ENCODE measurements at places on chromosomes 6 and 20.

- no peak for DNase-seq
These were observed 161.2 kb downstream of the KCNQ5 start for GRCh38 chr6:72783035-72783434.

DNA sequence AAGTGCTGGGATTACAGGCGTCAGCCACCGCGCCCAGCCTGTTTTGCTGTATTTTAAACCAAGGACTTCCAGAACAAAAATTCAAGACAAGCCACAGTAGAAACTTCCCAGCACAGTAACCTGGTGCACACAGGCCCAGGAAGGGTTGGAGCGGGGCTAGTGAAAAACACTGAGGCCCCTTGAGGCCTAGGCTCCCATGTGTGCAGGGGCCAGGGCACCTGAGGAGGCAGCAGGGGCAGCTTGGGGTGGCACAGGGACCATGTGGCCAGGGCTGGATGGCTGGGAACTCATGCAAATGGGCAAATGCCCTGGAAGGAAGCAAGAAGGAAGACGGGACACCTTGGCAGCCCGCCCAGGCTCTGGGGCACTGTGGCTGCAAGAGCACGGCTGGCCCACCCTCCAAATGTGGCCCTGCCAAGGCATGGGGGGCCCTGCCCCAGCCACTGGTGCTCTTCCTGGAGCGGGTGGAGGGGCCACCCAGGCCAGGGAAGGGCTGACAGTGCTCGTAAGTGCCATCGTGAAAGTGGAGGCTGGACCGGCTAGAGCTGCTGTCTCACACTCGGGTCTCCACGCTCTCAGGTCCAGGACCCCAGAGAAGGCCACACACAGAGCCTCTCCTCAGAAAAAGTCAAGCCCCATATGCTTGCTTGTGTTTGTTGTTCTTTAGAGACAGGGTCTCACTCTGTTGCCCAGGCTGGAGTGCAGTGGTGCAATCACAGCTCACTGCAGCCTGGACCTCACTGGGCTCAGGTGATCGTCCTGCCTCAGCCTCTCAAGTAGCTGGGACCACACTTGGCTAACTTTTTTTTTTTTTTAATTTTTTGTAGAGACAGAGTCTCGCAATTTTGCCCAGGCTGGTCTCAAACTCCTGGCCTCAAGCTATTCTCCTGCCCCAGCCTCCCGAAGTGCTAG is 10.3 kb downstream of the SLC2A4RG start:
- DNase-seq: no peak

GRCh38 chr6:4287811-4288244 is 152.5 kb upstream of the ECI2 start:
- DNase-seq: no peak

GRCh38 chr6:111230351-111231089 is 143.2 kb downstream of the SLC16A10 start:
- DNase-seq: no peak

DNA sequence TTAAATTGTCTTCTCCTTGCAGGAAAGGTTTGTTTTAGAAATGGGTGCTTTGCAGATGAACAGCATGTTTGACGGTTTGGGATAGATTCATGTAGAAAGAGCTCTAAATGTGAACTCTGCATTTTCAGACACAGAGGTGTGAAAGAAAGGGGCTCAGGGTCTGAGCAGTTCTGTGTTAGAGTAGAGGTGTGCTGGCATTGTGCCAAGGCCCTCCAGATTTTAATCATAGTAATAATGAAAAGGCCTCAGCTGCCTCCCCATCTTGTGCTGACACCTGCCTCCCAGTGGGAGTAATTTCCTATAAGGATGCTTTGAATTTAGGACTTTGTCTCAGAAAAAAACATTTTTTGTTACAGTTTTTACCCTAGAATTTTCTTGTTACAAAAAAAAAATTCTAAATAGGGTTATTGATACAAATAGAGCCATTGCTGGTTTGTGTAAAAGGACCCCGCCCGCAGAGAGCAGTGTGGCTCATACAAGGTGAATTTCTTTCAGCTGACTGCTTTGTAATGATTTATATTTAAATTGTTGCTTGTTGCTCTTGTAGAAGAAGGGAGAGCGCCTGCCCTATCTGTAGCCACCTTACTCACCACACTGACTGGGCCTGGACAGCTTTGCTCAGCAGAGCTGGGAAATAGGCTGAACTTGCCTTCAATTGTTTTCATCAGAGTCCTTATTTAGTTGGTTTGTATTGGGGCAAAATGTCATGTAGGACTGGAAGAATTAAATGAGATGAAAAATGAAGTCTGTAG is 294.5 kb downstream of the ZFAND3 start:
- DNase-seq: no peak

DNA sequence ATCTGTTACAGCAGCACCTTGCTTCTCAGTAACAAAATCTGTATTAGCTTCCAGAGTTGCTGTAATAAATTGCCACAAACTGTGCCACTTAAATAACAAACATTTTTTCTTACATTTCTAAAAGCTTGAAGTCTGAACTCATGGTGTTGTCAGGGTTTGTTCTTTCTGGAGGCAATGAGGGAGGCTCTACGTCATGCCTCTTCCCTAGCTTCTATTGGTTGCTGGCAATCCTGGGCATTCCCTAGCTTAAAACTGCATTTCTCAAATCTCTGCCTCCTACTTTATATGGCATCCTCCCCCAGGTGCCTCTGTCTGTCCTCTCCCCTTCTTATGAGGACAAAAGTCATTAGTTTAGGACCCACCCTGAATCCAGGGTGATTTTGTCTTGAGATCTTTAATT is 41.6 kb upstream of the TMEM244 start:
- no peak for DNase-seq

DNA sequence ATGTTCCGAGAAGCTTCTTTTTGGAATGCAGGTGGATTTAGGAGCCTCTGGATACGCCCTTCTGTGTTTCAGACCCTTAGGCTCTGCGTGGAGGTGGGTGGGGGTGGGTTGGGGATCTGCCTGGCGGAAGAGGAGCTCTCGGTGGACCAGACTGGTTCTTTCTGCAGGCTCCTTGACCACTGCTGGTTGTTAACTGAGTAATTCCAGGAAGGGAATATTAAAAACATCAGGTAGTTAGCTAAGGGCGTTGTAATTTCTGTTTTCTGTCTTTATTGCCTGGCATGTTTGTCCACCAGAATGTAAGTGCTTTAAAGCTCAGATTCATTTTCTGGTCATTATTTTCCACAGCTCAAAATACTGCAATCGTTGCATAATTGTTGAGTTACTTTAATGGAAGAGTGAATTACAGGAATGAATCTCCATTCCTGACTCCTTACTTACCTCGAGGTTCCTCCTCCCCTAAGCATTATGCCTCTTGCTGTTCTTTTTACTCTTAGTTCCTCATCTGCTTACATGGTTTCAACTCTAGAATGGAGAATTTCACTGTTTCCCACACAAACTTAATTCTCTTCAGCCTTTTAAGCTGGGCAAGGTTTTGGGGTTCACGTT is 5.9 kb downstream of the CDYL start:
- DNase-seq: no peak

DNA sequence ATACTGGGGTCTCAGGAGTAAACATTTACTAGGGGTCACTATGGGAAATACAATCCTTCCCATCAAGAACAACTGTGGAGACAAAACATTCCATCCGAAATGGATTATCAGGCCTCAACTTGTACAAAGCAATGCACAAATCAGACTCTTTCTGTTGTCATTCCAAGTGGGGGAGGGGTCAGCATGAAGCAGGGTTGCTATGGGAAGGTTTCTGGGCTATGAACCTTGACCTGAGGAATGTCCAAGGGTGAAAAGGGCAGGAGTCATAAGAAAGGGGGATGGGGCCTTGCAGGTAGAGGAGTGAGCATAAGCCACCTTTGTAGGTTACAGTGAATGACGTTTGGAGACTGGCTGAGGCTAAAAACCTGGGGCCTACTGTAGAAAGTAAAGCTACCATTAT is 3.1 kb downstream of the METTL24 start:
- no peak for DNase-seq

DNA sequence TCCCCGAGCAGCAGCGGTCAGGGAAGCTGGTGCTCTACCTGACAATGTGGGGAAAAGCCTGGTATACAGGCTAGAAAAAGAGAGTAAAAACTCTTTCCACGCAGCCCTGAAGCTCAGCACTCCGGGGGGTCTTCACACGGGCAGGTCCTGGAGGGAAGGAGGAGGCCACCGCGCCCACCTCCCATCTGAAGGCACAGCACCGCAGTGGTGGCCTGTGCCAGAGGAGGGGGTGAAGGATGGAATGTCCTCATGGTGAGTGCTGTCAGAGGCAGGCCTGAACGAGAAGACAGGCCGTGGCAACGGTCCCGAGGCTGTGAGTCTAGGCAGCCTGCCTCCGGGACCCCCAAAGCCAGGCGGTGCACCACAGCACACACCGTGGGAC is 5.8 kb downstream of the SLC2A4RG start:
- DNase-seq: no peak

- DNase-seq: no peak
These were observed 29.6 kb downstream of the SUMO4 start for GRCh38 chr6:149429427-149430360.

DNA sequence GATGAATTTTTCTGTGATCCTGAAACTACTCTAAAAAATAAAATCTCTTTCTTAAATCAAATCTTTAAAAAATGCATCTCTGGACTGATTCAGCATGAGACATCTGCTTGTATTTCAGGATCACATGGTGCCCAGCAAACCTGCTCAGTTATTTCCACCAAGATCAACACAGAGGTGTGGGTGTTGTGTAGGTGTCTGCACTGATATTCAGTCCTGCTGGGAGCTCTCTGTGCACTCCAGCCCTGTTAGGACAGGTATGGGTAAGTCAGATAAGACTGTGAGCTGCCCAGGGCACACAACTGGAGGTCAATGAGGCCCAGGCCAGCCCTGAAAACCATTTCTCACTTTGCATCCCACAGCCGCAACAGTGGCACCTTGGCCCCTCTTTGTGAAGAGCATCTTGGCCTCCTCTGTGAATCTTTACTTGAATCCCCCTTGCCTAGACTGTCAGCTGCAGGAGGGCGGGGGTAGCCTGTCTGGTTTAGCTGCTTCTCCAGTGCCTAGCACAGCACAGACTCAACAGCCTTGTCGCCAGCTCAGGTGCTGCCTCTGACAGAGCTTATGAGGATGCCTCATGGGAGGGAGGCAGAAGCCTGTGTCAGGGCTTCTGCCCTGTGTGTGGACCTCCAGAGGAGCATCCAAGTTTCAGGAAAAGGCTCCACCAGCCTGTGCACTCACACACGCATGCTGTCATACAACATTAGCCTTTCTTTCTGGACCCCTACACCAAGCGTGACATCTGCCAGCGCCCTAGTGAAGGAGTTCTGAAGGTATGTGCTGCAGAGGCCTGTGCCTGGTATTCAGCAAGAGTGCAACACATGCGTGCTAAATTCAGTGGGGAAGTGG is 187.6 kb upstream of the CST7 start:
- no peak for DNase-seq

DNA sequence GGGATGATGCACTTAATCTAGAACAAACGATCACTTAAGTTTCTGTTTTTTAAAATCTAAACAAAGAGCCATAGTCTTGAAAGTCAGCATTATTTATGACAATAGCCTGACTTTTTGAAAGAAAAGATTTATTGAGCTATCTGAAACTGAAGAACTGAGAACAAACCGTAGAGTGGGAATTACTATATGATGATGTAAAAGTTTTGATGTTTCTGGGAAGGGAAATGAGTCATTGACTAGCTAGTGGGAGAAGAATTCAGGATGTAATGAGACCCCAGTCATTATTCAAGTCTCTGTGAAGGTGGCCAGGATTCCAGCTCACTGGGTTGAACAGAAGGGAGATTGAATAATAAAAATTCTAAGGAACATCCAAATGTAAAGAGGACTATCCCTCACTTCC is 83.4 kb upstream of the FABP7 start:
- DNase-seq: no peak

DNA sequence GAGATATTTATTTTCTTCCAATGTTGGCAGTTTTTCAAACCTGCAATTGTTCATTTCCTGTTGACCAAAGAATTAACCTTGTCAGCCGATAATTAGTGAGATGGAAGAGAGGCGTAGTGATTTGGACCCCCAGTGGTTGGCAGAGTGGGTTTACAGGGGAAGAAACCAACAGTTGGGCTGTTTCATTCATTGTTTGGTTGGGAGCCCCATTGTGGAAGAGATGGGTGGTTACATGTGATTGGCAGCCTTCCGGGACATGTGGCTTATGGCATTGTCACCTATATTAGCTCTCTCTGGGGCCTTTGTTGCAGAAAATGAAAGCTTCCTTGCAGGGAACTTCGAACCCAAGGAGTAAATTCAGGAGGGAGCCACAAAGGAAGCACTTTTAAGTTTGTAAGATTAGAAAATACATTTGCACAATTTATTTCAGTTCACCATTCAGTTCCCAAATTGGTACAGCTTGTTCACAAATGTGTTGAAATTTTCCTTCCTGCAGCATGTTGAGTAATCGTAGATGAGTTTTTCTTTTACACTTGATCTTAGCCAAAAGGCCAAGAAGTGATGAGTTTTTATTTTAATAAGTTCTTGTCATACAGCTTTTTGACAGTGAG is 50.3 kb upstream of the CDKAL1 start:
- no peak for DNase-seq

- DNase-seq: peak; percentile 33
These were observed at the start of gene SPEF1 for GRCh38 chr20:3781153-3781910. SPEF1 (minus strand) TSS chr20:3781448; CDS start chr20:3781287, 161 bp downstream.

- DNase-seq: no peak
These were observed 40.6 kb downstream of the GCNT2 start for GRCh38 chr6:10561611-10562199.

- no peak for DNase-seq
These were observed 133.7 kb upstream of the GMDS start for GRCh38 chr6:2378891-2379652.

- no peak for DNase-seq
These were observed 33.2 kb downstream of the ID4 start for GRCh38 chr6:19870322-19870721.

- no peak for DNase-seq
These were observed 195.8 kb upstream of the ZNF184 start for GRCh38 chr6:27668442-27669294.

GRCh38 chr6:135163440-135163738 is 17.7 kb upstream of the MYB start:
- DNase-seq: peak; percentile 84

DNA sequence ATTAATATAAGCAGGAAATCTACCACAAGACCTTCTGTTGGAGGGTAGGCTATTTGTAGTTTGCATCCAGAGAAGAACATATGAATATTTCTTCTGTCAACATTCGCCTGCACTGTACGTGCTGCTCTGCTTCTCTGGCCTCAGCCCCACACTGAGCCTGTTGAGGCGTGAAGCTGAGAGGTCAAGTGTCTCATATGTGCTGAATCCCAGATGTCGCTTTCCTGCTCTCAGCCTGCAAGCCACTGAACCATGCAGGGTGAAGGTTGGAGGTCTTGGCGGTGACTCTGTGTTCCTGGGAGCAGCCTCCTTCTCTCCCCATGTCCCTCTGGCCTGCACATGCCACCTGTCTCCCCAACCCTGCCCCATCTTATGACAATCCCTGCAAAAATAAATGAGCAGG is 83.6 kb downstream of the TMEM170B start:
- no peak for DNase-seq

Measured in GM12878 (cell line).